ENCODE measurements at places on chromosomes 13 and 19.

GRCh38 chr19:40453151-40453735 lies 9.1 kb upstream of the SERTAD3 start:
- DNase-seq, result no peak

GRCh38 chr13:71291842-71292146 lies 575.2 kb downstream of the DACH1 start:
- DNase-seq, result no peak

DNA sequence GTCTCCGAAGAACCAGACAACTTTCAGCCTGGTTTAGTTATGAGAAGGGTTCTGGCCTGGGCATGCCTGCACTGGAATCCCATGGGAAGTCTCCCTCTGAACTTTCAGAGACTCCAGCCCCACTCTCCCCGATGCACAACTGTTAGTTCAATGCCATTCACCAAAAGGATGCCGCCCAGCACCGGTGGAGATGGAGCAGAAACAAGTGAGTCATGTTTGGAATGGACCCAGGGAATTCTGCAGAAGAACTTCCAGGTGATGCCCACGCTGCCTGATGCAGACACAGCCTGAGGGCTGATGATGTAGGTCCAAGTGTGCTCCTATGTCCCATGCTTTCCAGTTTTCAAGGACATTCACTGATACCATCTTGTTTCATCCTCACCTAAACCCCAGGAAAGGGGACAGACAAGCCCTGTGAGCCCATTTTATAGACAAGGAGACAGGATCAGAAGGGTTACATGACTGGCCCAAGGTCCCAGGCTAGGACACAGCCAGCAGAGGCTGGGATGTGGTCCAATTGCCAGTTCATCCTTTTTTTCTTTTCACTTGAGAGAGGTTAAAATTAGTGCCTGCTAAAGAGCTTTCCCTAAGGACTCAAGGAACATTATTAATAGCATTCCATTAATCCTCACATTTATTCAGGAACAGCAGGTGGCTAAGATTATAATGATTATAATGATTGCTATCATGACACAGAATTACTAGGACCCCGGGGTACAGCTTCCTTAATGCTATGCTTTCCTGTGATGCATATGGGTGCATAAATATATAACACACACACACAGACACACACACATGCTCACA lies 39.5 kb downstream of the SIAH3 start:
- no peak for DNase-seq

DNA sequence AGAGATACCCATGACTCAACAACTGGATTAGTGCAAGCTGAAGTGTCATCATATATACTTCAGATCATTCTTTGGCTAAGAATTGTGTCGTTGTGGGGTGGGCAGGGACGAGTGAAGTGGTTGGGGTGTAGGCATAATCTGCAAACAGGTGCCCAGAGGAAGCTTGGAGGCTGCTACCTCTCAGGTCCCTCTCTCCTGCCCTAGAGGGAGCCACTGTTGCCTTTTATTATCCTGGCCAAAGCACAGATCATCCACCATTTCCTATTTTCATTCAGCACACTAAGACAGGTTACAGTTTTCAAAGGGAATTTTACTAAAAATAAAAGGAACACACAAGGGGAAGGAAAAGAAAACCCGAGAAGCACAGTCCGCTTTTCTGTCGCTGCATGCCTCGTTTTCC lies 126.6 kb downstream of the HS6ST3 start:
- DNase-seq, result no peak

DNA sequence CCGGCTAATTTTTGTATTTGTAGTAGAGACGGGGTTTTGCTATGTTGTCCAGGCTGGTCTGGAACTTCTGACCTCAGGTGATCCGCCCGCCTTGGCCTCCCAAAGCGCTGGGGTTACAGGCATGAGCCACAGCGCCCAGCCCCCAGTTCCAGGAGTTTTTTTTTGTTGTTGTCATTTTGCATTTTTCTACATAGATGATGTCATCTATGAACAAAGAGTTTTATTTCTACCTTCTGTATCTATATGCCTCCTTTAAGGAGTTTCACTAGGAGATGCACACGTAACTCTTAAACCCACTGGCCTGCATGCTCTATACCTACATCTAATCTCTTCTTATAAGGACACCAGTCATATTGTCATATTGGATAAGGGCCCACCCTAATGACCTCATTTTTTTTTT lies 4.8 kb downstream of the DHDH start:
- DNase-seq, result no peak

DNA sequence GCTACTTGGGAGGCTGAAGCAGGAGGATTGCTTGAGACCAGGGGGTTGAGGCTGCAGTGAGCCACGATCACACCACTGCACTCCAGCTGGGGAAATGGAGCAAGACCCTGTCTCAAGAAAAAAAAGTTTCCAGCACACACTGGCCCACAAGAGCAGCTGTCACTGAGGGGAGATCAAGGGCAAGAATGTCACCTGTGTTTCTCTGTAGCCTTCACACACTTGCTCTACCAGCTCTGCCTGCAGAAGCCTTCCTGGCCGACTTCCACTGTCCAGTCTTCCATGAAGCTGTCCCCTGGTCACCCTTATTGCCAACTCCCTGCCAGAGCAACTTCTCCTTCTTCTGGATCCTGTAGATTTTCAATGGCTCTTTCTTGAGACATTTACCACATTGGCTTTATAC lies 158.0 kb downstream of the KCTD15 start:
- no peak for DNase-seq

DNA sequence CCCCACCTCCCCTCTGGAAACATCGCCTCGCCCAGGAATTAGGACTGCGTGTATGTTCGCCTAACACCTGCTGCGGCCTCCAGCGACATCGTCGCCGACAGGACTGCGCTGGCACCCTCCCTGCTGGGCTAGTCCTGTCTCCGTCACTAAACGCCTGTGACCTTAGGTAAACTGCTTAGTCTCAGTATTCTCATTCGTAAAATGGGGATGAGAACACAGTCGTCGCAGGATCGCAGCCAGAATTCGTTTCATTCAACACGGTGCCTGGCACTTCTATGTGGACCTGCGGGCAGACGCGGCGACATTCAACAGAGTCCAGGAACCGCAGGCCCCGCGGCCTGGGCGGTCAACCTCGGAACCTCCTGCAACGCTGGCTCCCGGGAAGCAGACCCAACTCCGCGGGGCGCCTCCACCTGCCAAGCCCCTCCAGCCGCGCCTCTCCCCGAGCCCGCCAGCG lies 485 bp downstream of the CRYL1 start:
- DNase-seq, result no peak

- DNase-seq, result no peak
These were observed 1.5 kb downstream of the ABHD17A start for GRCh38 chr19:1883784-1884183.

- DNase-seq, result no peak
These were observed 2.9 kb downstream of the LAMP1 start for GRCh38 chr13:113299951-113300350.

DNA sequence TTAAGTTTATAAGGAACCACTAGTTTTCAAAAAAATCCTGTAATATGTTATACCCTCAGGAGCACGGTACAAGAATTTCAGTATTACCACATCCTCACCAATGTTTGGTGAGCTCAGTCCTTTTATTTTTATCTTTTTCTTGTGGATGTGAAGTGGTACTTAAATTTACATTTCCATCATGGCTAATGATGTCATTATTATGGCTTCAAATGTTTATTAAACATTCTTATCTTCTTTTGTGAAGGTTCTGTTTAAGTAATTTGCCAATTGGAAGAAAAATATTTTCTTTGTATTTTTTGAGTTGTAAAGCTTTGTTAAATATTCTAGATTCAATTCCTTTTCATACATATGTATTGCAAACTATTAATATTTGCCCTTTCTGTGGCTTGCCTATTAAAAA lies 291.0 kb downstream of the ENOX1 start:
- DNase-seq, result no peak

- DNase-seq, result no peak
These were observed 54.2 kb upstream of the PTPRS start for GRCh38 chr19:5394551-5395505.

DNA sequence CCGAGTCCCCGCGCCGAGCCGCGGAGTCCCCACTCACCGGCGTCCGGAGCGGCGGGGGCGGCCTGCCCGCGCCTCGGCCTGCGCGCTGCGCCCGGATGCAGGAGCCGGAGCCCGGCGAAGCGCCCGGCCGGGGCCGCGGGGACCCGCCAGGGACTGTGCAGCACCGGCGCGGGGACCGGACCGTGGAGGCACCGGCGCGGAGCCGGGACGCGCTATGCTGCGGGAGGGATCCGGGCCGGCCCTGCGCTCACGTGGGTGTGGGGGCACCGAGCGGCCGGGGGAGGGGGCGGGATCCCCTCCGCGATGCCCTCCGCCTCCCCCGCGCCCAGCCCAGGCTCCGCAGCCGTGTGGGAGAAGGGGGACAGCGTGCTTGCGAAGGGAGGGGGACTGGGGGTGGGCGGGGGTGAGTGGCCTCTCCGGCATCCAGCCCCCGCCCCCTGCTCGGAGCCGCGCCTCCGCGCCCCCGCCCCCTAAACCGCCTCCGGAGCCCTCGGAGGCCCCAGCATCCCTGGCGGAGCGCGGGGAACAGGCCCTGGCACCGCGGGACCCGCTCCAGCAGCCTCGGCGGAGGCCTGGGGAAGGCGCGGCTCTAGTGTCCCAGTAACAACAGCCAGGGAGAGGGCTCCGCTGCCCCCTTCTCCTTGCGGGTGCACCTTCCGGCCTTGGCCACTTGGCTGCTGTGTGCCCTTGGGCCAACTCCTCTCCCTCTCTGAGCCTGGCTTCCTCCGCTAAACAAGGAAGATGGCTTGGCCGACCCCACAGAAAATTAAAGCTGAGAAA lies at the start of gene SLC1A6:
SLC1A6 (minus strand) TSS at position 389 of the 780 bp plus-strand sequence. CDS start 6,954 bp downstream, outside the sequence.
- no peak for DNase-seq

DNA sequence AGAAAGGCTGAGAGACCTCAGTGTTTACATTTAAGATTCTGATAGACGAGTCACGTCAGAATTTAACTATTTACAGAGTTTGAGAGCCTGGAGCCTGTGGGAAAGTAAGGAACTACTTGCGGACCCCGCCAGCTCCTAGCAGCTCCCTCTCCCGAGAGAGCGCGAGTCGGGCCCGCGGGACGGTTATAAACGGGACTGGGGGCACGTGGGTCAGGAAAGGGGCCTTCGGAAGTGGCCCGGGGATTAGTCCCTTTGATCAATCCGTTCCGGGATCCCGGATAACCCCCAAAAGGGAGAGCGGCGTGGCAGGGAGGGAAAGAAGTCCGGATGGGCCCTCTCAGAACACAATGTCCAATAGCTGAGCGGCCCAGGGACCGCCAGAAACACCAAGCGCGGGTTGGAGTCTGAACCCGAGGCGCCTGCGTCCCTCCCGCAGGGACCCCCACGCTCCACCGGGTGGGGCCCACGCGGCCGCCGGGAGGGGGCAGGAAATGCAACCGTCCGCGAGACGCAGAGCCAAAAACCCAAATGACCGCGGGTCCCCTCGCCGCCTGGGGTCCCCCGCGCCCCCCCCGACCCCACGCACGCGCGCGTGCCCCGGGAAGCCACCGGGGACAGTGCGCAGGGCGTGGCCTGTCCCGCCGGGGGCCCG lies 3.6 kb downstream of the ZIC5 start:
- DNase-seq, result no peak

DNA sequence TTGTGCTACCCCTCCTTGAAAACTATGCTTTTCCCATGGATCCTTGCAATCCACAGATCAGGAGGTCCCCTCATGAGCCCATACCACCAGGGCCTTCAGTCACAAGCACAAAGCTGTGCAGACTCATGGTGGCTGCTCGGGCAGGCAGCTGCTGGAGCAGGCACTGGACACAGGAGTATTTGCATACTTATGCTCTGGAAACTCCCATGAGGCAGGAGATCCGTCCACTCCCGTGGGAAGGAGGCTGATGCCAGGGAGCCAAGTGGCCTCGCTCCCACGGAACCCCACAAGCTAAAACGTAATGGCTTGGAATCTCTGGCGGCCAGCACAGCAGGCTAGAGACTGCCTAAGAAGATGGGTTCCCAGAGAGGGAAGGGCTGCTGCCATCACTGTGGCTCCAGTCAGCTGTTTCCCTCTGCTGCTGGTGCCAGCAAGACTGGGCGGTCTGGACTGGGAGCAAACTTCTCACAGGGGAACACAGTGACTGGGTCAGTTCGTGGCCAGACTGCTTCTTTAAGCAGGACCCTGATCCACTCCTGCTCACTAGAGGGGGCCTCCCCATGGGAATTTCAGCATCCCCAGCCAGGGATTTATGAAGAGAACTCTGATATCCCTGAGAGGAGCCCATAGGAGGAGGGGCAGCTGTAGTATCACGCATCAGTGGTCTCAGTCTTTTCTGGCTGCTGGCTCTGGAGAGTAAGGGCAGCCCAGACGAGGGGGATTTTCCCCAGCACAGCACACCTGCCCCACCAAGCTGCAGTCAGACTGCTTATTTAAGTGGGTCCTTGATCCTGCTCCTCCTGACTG lies 370.3 kb upstream of the ATXN8OS start:
- no peak for DNase-seq

DNA sequence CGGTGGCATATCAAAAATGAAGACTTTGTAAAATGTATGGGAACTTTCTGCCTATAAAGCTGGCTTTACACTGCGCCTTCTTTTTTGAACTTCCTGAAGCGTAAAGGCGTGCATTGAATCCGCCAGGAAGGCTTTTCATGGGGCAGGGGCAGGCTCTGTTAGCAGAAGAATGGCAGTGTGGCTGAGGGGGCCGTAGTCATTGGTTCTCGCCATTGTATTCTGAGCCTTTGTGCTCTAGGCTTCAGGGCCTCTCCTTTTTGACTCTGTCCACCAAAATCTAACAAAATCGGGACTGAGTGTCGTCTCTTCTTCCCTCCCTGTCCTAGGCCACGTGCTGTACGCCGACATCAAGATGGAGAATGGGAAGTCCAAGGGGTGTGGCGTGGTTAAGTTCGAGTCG lies 14.1 kb downstream of the PRAM1 start:
- no peak for DNase-seq

DNA sequence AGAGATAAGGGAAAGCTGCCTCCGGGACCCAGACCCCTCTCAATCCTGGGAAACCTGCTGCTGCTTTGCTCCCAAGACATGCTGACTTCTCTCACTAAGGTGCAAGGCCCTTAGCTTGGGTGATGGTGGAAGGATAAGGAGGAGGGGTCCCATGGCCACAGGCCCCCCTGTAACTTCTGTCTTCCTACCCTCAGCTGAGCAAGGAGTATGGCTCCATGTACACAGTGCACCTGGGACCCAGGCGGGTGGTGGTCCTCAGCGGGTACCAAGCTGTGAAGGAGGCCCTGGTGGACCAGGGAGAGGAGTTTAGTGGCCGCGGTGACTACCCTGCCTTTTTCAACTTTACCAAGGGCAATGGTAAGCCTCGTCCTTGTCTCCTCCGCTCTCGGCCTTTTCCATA lies 2.0 kb downstream of the CYP2F1 start:
- no peak for DNase-seq

DNA sequence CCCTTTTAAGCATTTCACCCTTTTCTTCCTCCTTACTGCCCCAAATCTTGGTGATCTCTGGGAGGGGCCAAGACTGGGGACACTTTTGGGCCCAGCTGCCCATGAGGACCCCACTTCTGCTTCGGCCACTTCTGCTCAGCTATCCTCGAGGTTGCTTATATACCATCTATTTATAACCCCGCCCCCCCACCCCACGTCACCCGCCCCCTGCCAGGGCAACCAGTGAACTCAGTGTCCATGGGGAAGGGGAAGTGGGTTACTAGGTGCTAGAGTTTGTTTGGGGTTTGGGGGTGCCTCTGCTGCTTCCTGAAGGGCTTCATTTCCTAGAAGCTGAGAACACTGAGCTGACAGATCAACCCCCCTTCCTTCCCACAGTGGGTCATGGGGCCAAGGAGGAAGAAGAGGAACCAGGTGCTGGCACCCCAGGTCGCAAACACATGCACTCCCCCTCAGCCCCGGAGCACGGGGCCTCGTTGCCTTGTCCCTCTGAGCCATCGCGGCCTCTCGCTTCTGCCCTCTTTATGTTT lies 6.1 kb upstream of the ADGRE5 start:
- DNase-seq, result peak; percentile 57

GRCh38 chr19:7013678-7014077 lies 7.6 kb downstream of the MBD3L2B start:
- DNase-seq, result no peak

Data from activated CD4-positive, CD25-positive, alpha-beta regulatory T cell treated with anti-CD3 and anti-CD28 coated beads, Interleukin-2, amount 50 U/mL, for 16 hours (primary cell).